Activated CD8-positive, alpha-beta memory T cell treated with anti-CD3 and anti-CD28 coated beads for 4 hours (primary cell): ENCODE measurements at places on chromosomes 3 and 15.
A peak's percentile ranks its signal among the peaks of the same experiment; 100 is the strongest.

DNA sequence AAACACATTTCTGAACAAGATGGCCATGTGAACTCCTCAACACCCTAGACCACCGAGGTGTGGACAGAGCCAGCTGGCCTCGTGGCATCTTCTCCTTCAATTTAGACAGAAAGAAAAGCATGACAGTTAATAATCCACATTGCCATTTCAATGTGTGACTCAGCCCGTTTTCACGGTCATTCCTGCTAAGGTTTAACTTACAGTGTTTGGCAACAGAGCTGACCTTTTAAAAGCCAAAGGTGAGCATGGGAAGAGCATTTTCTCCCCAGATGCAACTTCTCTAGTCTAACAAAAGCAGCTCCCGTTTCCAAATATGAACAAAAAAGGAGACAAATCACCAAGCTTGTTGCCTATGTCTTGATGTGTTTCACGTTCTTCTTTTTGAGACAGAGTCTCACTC lies 417.6 kb upstream of the WNT5A start:
- no peak for DNase-seq

GRCh38 chr3:64072126-64072525 lies 48.8 kb upstream of the PSMD6 start:
- no peak for DNase-seq

GRCh38 chr3:50156549-50157493 lies 1.7 kb downstream of the SEMA3F start:
- no peak for DNase-seq

- DNase-seq, result no peak
Measured at GRCh38 chr15:43268111-43269105, 1.7 kb upstream of the TGM5 start.

DNA sequence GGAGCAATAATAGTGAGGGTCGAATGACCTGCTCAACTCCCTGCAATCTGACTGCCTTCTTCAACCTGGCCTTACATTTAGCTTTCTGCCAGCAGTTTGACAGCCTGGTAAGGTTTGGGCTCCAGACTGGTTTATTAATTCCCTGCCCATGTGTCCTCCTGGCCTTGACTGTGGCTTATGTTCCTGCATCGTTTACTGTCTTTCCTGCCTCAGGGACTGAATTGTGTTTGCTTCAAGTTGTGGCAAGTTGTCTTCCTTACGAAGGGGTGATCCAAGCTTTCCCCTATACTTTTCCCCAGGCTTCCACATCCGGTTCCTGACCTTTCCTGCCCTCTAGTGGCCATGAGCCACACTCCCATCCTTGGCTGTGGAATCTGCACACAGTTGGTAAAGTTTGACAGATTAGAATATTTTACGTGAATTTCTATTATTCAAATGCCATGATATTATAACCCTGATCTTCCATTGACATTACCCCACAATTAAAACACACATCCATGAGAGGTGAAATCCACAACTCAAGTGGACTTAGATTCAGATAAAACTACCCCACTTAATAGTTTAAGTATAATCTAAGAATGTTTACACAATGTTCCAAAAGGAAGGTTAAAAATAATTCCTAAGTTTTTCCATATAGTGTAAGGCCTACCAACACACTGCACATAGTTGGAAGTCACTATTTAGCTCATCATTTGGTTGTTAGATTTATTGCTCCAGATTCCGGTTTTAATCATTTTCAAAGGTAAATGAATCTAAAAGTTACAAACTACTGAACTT lies 95.7 kb downstream of the NEDD4 start:
- DNase-seq, result no peak

DNA sequence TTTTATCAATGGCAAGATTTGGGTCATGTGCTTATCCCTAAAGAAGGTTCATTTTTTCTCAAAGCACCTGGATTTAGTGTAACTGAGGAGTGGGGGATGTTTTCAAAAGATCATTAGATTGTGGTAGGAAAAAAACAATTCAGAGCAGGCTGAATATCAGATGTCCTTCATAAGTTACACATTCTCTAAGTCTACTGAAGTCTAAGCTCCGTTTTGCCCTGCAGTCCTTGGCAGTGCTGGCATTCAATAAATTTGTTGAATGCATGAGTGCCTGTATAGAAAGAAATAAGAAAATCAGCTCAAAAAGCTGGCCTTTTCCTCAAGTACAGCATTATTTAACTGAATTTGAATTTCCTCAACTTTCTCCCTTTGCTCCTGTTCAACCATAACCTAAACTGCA lies 819.0 kb upstream of the GRM7 start:
- no peak for DNase-seq

- DNase-seq, result no peak
Measured at GRCh38 chr3:60399292-60399691, 852.0 kb downstream of the FHIT start.

DNA sequence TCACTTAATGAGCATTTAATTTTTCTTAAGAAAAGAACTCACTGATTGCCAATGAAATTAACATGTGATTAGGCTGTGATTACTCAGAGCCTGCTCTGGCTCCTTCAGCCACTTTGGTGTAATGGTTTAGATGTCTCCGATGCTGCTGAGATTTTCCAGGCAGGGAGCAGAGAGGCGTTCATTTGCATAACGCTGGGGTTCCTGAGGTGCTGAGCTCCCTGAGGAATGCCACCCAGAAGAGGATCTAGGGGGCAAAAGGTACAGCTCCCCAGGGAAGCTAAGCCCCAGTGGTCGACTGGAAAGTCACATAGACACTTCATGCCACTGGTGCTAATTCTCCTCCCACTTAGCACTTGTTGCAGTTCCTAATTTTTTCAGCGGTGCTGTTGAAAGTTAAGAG lies 119.5 kb downstream of the USP13 start:
- DNase-seq, result no peak

GRCh38 chr3:3504686-3505085 lies 294.5 kb upstream of the LRRN1 start:
- DNase-seq, result no peak

DNA sequence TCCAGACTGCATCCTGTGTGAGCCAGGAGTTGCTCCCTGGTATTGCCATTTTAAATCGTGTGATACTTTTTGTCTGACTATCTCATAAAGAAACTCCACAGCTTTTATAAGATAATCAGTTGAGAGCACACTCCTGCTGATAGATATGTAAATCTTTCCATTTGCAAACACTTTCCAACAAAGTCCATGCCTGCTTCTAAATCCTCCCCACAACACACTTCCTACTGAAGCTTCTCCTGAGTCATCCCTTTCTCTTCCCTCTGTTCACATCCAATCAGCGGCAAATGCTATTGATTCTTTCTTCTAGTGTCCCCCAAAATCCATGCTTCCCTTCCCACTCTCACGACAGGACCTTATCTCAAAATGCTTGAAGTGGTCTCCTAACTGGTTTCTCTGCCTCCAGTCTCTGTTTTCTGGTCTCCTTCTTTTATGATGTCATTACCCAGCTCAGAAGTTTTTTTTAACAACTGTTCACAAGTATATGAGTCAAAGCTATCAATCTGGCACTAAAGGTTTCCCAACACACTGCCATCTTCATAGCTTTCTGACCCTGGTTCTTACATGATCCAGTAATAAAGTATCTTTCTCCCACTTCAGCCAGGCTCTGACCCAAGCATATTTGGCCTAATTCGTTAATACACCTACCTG lies 4.5 kb upstream of the WWTR1 start:
- no peak for DNase-seq

GRCh38 chr15:71106802-71107500 lies 8.3 kb upstream of the THSD4 start:
- no peak for DNase-seq

GRCh38 chr3:72482589-72483321 lies 365.5 kb downstream of the SHQ1 start:
- DNase-seq, result peak; percentile 58

GRCh38 chr3:128761392-128761791 lies 35.4 kb downstream of the RAB7A start:
- DNase-seq, result no peak

- DNase-seq, result no peak
Measured at GRCh38 chr15:98330258-98330657, 318.1 kb upstream of the IGF1R start.

DNA sequence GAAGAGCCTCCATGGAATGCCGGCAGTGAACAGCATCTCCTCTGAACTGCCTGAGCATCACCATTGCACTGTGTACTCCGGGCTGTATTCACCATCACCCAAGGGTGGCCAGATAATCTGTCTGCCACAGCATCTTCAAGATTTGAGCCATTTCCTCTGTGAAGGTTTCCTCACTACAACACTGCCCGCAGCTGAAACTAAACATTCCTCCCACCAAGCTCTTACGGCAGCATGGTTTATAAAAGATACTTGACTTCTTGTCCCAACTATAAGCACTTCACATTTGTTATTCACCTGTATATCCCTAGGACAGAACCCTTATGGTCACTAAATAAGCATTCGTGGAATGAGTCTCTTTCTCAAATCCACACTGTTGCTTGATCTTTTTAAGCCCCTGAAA lies 125.9 kb downstream of the SST start:
- no peak for DNase-seq

DNA sequence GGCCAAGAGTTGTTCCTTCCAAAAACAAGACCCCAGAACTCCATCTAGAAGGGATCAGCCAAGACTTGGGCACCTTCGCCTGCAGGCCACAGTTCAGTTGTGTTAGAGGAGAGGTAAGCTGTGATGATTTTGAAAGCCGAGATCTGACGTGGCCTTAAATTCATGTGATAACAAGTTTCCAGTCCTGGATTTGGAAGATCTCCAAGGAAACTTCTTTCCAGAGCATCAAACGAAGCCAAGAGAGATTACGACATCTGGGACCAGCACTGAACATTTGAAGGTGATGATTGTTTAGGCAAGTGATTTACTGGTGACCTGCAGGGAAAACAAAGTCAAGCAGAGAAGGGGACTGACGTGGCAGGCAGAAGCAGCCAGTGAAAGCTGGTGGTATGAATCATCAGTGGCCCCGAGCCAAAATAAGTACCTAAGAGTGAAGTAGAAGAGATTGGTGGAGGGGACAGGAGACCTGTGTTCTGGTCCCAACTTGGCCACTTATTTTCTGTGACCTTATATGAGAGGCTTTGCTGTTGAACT lies 339.0 kb upstream of the PROK2 start:
- DNase-seq, result no peak

- DNase-seq, result no peak
Measured at GRCh38 chr3:41900265-41900664, 61.6 kb downstream of the ULK4 start.

GRCh38 chr15:65638109-65638508 lies 16.4 kb downstream of the SLC24A1 start:
- DNase-seq, result no peak

GRCh38 chr3:69723389-69723788 lies 15.9 kb upstream of the MITF start:
- no peak for DNase-seq

- no peak for DNase-seq
Measured at GRCh38 chr3:36135863-36136262, 244.4 kb upstream of the STAC start.

DNA sequence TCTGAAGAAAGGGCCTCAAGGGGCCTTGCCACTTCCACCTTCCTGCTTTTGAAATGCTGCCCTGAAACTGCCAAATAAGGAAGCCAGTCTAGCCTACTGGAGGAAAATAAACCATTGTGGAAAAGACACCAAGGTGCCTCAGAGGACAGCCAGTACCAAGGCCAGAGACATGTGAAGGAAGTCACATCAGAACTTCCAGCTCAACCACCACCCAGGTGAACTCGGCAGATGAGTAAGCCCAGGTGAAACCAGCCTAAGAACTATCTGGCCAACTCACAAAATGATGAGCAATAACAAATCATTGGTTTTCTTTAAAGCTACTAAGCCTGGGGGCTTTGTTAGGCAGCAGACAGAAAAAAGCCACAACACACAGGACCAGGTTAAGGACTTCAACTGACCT lies 103.0 kb downstream of the MAGI1 start:
- no peak for DNase-seq
